Activated T-helper 1 cell treated with anti-CD3 and anti-CD28 coated beads, Interleukin-2, amount 50 U/mL, for 16 hours (primary cell): ENCODE measurements at places on chromosomes 5 and 9.

- no peak for DNase-seq
These were observed 266.4 kb upstream of the ANKRD55 start for GRCh38 chr5:56499491-56499890.

- no peak for DNase-seq
These were observed 17.6 kb upstream of the LCP2 start for GRCh38 chr5:170315154-170315553.

GRCh38 chr9:88060746-88061145 is 77.5 kb downstream of the SPATA31C2 start:
- no peak for DNase-seq

DNA sequence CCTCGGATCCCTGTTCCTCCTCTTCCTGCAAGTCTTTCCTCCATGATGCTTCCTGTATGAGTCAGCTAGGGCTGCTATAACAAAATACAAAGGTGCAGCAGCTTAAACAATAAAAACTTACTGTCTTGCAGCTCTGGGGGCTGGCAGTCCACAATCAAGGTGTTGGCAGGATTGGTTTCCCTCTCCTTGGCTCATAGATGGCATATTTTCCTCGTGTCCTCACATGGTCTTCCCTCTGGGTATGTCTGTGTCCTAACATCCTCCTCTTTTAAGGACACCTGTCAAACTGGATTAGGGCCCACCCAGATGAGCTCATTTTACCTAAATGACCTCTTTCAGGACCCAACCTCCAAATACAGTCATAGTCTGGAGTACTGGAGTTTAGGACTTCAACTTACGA is 117.5 kb downstream of the MED10 start:
- DNase-seq: no peak

DNA sequence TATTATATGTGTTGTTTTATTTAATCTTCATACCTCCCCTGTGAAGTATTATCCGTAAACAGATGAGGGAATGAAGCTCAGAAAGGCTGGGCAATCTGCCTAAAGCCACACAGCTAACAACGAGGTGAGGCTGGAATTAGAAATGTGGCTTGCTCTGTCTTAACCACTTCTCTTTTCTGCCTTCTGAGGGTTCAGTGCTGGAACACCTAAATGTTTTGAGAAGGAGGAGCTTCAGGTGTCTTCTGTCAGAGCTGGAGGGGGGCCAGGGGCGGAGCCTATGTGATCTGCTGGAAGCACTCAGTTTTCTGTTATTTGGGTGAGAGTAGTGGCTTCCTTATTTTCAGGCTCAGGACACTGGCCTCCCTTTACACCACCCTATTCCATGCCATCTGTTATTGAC is 35.0 kb upstream of the ARAP3 start:
- no peak for DNase-seq

GRCh38 chr9:26567976-26568375 is 324.6 kb downstream of the CAAP1 start:
- no peak for DNase-seq

- no peak for DNase-seq
These were observed 20.8 kb downstream of the URM1 start for GRCh38 chr9:128391956-128392301.

GRCh38 chr9:127847178-127847510 is 7.3 kb downstream of the ENG start:
- no peak for DNase-seq
